Lung (tissue), 17 donors: ENCODE measurements at places on chromosomes 2 and 18. TPM values are rescaled to one million over a fixed set of nuclear protein-coding genes. Genes with fewer than 3 reads are reported as not detected.

SLC16A14 gene
- polyA plus RNA-seq, result 0.85 TPM

PROM2 gene
- polyA plus RNA-seq, result 4.1 TPM

DLX1 gene
- polyA plus RNA-seq, result not detected

EFHD1 gene
- 2.3 TPM for polyA plus RNA-seq

SAG gene
- polyA plus RNA-seq, result 0.03 TPM

TTC39C gene
- polyA plus RNA-seq, result 6.0 TPM

BMP10 gene
- polyA plus RNA-seq, result not detected

CENPA gene
- 0.94 TPM for polyA plus RNA-seq

ZNF396 gene
- polyA plus RNA-seq, result 2.4 TPM

DNER gene
- polyA plus RNA-seq, result 2.0 TPM

DPYSL5 gene
- not detected for polyA plus RNA-seq

CCBE1 gene
- polyA plus RNA-seq, result 8.8 TPM

DNA sequence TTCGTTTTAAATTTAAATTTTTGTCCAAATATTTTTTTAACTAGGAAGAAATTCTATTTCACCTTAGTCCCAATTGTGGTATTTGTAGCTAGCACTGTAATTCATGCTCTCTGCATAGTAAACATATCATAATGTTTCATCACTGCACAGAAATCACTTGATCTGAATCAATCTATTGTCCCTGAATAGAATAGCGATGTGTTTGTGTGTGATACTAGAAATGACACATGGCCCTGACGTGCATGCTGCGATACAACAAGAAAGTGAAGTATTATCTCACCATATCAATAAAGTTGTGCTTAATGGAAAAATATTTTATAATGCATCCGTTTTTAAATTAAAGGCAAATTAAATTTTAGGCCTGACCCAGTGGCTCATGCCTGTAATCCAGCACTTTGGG, 10.0 kb downstream of the TTL start:
- no peak for DNase-seq

DNA sequence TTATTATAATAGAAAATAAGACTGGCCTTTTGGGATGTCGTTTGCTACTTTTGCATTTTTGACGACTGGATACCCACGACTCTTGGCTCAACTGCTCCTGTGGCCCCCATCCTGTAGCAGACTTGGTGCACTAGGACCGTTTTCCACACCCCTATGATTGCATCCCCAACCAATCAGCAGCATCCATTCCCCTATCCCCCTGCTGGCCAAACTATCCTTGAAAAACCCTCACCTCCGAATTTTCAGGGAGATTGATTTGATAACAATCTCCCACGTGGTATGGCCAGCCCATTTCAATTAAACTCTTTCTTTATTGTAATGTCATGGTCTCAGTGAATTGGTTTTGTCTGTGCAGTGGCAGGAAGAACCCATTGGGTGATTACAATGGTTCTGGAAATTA, 37.9 kb upstream of the TTR start:
- DNase-seq, result no peak

DNA sequence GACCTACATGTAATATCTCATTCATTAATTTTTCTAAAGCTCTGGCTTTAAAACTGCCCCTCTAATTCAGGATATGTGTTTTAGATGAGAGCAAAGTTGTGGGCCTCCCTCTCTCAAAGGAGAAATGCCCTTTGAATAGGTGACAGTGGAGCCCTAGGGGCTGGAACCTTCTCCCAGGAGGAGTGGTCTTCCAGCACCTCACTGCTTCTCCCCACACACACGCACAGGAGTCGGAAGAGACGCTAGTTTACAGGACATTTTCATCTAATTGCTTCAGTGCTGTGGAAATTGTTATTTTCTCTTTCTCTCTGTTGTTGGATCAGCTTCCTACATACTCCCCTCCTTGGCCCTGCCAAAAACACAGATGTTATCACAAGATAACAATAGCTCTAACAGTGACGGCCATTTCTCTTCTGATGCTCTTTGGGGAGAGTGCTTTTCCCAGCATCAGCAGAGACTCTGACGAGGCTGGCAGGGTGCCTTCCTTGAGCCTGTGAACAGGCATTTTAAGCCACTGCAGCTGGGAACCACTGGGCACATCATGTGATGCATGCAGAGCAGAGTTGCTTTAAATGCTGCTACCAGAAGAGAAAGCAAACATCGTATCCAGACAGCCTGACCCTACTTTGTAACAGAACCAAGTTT, 209.4 kb upstream of the SP5 start:
- DNase-seq, result peak; percentile 85

- DNase-seq, result no peak
These were observed 943 bp downstream of the INPP5D start for GRCh38 chr2:233060980-233061590.

GRCh38 chr18:79019881-79020280, 40.3 kb downstream of the SALL3 start:
- DNase-seq, result no peak

GRCh38 chr18:74906184-74906583, 302.8 kb downstream of the PTGR3 start:
- DNase-seq, result no peak

- DNase-seq, result no peak
These were observed 5.7 kb downstream of the GFPT1 start for GRCh38 chr2:69381337-69381737.

DNA sequence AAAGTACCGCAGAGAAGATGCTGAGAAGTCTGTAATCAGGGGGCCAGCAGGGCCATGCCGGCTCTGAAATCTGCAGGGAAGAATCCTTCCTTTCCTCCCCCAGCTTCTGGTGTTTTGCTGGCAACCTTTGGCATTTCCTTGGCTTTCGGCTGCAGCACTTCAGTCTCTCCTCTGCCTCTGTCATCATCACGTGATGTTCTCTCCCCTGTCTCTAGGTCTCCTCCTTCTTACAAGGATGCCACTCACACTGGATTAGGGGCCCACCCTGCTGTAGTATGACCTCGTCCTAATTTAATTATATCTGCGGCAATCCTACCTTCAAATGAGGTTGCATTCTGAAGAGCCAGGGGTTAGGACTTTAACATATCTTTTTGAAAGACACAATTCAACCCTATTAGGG, 13.8 kb upstream of the RAB12 start:
- DNase-seq, result no peak

DNA sequence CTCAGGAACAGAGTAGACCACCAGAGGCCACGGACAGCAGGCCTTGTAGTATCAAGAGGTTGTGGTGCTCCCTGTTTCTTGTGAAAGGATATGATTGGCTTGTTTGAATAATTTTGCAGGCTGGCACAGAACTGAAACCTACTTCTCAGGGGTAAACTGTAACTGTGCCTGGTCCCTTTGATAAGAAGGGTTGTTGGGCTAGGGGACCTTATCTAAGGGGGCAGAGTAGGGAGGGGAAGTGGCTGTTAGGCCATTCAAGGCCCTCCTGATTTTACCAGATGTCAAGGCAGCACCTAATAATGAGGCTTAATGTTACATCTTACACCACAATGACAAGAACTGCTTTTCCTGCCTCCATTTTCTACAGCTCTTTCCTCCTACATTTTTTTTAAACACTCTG, 45.6 kb downstream of the GPR39 start:
- no peak for DNase-seq

- peak; percentile 38 for DNase-seq
These were observed 32.3 kb downstream of the STEAP3 start for GRCh38 chr2:119255760-119256581.

- DNase-seq, result no peak
These were observed 122.8 kb upstream of the MSH6 start for GRCh38 chr2:47660168-47660567.

GRCh38 chr2:5730386-5730785, 38.2 kb downstream of the SOX11 start:
- no peak for DNase-seq

DNA sequence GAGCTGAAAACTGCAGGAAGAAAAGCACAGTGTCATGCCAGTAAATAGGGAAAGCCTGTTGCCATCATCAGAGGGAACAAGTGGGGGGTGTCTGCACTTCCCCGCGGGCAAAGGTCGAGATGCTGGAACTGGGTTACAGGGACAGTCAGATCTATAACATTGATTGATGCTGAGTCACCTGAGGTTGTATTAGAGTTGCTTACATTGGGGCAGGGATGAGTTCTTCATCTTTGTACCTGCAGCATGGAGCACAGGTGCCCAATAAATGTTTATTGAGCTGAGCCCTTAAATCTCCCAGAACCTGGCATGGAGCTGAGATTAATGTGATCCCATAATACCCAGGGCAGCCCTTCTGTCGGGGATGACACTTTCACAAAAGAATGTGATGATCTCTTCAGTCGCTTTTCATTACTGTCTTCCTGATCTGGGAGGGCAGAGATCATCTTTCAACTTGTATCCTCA, 5.9 kb upstream of the RNF152 start:
- DNase-seq, result no peak

DNA sequence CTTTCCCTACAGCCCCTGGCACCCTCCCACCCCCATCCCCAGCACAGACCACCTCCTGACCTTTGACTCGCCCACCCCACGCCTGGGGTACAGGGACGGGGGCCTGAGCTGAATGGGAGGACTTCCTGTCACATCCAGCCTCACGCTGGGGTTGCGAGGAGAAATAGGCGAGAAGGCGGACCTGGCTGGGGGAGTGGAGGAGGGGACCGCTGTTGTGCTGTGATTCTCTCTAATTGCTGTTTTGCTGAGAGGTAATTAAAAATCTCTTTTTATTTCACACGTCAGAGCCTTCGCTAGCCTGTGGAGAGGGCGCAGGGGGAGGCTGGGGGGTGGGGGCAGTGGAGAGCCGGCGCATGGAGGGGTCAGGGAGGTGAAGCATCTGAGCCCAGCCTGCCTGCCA, 9.7 kb upstream of the ECEL1 start:
- DNase-seq, result no peak

- no peak for DNase-seq
These were observed 540.9 kb downstream of the NRXN1 start for GRCh38 chr2:50490991-50491390.

- peak; percentile 27 for DNase-seq
These were observed 155.9 kb downstream of the ESCO1 start for GRCh38 chr18:21444465-21445212.

DNA sequence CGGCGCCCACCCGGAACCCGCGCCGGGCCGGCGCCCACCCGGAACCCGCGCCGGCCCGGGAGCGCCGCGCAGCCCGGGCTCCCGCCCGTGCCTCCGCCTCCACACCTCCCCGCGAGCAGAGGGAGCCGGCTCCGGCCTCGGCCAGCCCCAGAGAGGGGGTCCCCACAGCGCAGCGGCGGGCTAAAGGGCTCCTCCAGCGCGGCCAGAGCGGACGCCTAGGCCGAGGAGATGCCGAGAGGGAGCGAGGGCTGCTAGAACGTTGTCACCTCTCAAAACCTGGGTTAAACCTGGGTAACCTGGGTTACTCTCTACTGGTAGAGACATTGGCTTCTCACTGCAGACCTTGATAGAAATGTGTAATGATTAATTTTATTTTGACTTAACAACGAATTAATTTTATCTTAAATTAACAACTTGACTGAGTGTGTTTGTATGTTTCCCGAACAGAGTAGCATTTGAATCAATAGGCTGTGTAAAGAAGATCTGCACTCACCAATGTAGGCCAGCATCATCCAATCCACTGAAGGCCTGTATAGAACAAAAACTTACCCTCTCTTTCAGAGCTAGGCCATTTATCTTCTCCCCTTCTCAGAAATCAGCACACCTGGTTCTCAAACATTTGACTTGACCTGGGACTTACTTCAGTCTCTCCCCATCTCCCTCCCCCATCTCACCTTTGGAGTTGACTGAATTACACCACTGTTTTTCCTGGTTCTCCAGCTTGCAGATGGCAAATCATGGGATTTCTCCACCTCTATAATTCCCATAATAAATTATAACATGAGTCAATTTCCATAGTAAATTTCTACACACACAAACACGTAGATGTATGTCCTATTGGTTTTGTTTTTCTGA, 242.7 kb downstream of the ASXL3 start:
- DNase-seq, result no peak

- no peak for DNase-seq
These were observed 18.2 kb upstream of the TNP1 start for GRCh38 chr2:216878072-216878471.

GRCh38 chr2:171420728-171421563, 12.8 kb downstream of the METTL8 start:
- no peak for DNase-seq

DNA sequence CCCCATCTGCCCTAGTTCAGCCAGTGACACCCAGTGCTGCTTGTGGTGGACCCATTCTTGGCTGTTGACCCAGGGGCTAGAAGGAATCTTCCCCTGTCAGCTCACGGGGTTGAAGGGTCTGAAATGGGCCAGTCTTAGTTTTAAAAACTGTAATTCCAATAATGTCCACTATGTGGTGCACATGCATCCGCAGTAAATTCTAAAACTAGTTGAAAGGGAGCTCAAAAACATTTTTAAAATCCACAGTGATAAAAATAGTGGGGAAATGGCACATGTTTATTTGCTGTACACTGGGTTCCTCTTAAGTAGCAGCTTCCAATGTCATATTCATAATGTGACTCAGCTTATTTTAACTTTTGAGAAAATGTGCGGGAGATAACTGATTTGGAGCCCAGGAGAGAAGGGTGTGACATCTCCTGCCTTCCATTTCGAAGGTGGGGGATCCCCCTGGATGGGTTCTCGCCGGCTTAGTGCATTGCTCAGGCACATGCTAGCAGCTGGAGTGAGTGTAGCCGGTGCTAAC, 32.8 kb downstream of the GRHL1 start:
- DNase-seq, result no peak

GRCh38 chr18:68965817-68966216, 167.9 kb downstream of the CCDC102B start:
- DNase-seq, result no peak

DNA sequence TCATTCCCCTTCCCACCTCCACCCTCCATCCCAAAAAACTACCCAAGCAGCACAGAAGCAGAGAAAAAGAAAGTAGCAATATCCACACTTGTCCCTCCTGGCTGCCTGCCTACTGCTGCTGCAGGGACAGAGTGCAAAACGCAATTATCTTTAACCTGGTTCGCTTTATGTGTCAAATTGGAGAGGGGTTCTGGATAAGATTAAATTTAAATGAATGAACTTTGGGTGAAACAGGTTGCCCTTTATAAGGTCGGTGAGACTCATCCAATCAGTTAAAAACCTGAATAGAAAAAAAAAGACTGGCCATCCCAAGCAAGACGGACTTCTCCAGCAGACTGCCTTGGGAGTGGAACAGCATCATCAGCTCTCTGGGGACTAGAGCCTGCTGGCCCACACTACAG, 62.6 kb downstream of the ANKRD44 start:
- no peak for DNase-seq

DNA sequence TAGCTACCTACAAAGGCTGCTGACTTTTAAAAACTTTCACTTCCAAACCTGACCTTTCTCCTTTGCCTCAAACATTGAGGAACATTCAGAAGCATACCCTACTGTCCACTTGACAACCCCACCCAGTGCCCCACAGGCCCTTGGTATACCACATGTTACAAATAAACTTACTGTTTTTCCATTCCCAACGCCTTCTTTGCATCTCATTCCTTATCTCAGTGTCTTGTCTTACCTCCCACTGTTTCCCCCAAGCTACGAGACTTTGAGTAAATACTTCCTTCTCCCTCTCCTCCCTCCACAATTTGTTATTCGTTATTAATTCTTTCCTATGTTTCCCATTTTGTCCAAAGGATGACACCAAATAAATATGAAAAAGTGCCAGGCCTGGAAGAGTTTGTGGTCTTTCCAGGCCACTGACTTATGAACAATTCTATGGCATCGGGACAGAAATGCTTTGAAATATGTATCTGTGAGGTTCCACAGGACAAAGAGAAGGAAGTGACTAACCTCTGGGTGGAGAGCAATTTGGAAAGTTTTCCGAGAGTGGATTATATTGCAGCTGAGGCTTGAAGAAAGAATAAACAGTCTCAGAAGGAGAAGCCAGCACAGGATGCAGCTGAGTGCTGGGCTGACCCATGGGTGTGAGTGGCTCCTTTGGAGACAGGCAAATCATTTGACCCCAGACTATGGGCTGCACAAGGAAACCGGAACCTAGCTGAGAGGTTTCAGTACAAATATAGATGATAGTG, 409.0 kb downstream of the LPIN1 start:
- DNase-seq, result peak; percentile 89
